ENCODE measurements at places on chromosomes 7 and 10. TPM values are rescaled to one million over a fixed set of nuclear protein-coding genes. Genes with fewer than 3 reads are reported as not detected.
A peak's percentile ranks its signal among the peaks of the same experiment; 100 is the strongest.

- no peaks in the 10 kb centered on the region for H3K27me3 ChIP-seq
- H3K36me3 ChIP-seq: no peaks in the 10 kb centered on the region
- H3K27ac ChIP-seq: no peak overlapping the region
- no peaks in the 10 kb centered on the region for H3K4me1 ChIP-seq
Observed at GRCh38 chr10:99920486-99920885, 89.3 kb downstream of the DNMBP start.

The GNAI1 gene
- total RNA-seq: 3.4 TPM

- no peaks in the 10 kb centered on the region for H3K36me3 ChIP-seq
- H3K4me1 ChIP-seq: peaks cover 5% of the 10 kb centered on the region
- no peak for DNase-seq
- H3K27me3 ChIP-seq: no peaks in the 10 kb centered on the region
Observed at GRCh38 chr10:67852761-67853160, 14.8 kb upstream of the DNAJC12 start.

The METTL27 gene
- total RNA-seq: 6.7 TPM

DNA sequence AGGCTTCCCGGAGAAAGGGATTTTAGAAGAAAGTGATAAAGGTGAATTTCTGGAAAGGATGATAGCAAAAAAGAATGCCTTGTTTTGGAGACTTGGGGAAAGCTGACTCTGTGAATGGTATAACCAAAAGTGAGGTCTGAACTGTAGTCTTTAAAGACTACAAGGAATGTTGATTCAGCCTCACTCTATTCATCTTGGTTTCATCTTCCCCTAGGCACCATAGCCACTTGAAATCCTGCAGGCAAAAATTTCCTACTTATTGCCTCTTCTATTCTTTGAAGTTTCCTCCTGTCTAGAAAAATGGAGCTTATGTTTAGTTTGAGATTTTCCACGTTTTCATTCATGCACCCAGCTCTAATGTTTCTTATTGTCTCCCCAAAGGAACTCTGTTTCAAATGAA, 518.0 kb downstream of the AUTS2 start:
- no peaks in the 10 kb centered on the region for H3K27me3 ChIP-seq
- H3K4me3 ChIP-seq: no peak overlapping the region
- H3K36me3 ChIP-seq: no peaks in the 10 kb centered on the region

DNA sequence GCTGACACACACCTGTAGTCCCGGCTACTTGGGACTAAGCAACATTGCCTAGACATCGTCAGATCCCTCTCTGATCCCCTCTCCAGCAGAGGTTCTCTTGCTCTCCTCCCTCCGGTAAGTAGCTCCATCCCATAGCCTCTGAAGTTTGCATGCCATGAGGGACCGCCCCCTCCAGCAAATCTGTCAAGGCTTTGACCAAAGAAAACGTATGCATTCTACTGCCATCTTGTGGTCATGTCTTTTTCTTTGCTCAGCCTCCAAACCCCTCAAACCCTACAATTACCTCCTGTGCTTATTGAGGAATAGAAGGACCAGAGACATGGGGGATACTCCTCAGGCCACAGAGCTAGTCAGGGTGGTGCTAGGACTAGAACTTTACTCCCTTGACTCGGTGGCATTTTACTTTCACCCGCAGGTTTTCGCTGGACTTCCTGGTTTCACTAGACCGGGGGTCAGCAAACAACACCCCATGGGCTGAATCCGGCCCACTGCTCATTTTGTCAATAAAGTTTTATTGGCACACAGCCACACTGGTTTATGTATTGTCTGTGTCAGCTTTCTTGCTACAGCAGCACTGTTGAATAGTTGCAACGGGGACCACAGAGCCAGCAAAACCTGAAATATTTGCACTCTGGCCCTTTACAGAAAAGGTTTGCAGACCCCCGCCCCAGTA, 202.6 kb upstream of the FOXK1 start:
- no peak overlapping the region for H3K27ac ChIP-seq
- H3K36me3 ChIP-seq: no peaks in the 10 kb centered on the region
- no peaks in the 10 kb centered on the region for H3K27me3 ChIP-seq

DNA sequence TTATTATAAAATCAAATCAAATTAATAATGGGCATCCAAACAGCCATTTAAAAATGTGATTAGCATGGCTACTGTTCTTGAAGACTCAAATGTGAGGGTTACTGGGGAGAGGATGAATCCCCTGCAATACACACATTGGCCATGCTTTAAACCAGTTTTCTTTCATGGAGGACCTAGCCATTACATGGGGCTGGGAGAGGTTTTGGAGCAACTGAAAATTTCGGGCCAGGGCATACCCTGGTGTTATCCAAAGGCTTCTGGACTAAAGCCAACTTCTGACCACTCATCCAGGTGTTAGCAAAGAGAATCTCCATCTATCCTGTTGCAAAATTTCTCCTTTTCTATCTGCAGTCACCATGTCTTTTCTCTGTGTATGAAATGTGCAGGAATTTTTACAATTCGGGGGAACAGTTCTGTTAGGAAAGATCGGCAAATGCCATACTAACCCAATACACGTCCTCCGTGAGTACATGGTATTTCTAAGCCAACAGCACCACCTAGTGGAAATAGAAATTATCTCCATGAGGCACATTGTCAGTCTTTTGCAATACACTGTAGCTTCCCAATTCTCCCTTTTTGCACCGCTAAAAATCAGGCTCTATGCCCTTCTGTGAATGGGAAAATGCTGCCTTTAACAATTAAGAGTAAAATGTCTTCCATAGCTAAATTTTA, 47.0 kb upstream of the ZNF107 start:
- DNase-seq: peak; percentile 40
- no peak overlapping the region for H3K4me3 ChIP-seq
- no peaks in the 10 kb centered on the region for H3K4me1 ChIP-seq
- H3K36me3 ChIP-seq: no peaks in the 10 kb centered on the region

DNA sequence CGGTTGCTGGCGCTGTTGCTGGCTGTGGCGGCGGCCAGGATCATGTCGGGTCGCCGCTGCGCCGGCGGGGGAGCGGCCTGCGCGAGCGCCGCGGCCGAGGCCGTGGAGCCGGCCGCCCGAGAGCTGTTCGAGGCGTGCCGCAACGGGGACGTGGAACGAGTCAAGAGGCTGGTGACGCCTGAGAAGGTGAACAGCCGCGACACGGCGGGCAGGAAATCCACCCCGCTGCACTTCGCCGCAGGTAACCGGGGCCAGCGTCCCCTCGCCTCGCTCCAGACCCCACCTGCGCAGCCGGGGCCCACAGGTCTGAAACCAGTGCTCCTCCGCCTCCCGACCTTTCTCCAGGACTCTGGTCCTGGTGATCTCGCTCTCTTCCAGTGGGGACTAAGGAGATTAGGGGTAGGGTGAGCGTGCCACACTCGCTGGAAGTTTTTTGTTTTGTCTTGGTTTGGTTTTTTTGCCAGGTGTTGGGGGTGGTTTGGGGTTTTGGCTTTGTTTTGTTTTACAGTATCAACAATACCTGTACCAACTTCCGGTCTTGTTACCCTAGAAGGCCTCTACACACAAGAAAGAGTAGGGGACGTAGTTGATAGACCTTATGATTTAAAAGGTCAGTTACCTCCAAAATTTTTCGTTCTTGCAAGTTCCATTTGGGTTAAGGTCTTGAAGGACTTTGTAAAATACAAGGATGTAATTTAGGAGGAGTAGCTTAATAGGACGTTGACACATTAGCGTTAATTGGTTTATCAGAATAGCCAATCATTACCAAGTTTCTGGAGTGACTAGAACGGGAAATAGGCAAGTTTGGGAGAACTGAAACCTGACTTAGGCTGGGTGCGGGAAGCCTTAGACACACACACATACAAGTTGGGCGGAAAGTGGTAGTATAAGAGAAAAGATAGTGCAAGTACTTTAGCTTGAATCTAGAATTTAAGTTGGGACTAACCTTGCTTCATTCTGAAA, 704 bp downstream of the TNKS2 start:
- peak overlapping the region; percentile 92 for H3K27ac ChIP-seq
- peaks cover 31% of the 10 kb centered on the region for H3K4me1 ChIP-seq
- H3K36me3 ChIP-seq: no peaks in the 10 kb centered on the region
- peak overlapping the region; percentile 87 for H3K4me3 ChIP-seq
- DNase-seq: no peak
- H3K27me3 ChIP-seq: no peaks in the 10 kb centered on the region

GRCh38 chr7:22660732-22661131, 66.3 kb upstream of the IL6 start:
- no peak overlapping the region for H3K27ac ChIP-seq

DNA sequence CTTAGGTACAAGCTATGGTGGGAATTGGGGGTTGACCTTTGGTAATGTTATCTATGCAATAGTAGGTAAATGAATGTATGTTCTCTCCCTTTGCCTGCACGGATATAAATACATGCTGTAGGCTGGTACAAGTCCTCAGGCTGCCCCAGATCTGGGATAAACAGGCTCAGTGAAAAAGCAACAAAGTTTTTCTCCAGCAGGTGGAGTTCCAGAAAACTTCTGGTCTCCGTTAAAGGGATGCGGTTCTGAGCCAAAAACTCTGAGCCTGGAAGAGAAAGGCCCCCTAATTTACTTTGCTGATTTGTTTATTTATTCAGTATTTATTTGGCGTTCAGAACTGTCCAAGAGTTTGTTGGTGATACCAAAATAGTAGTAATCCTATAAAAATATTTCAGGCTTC, 204.7 kb downstream of the ADRA2A start:
- no peaks in the 10 kb centered on the region for H3K27me3 ChIP-seq
- H3K27ac ChIP-seq: no peak overlapping the region
- DNase-seq: no peak
- no peaks in the 10 kb centered on the region for H3K4me1 ChIP-seq
- no peak overlapping the region for H3K4me3 ChIP-seq

- H3K4me1 ChIP-seq: no peaks in the 10 kb centered on the region
- no peaks in the 10 kb centered on the region for H3K27me3 ChIP-seq
- no peak for DNase-seq
Observed at GRCh38 chr10:28951484-28951883, 274.2 kb downstream of the BAMBI start.

GRCh38 chr7:18624459-18624858, 128.9 kb downstream of the HDAC9 start:
- no peak overlapping the region for H3K27ac ChIP-seq
- H3K36me3 ChIP-seq: no peaks in the 10 kb centered on the region
- no peak for DNase-seq
- no peaks in the 10 kb centered on the region for H3K27me3 ChIP-seq
- H3K4me3 ChIP-seq: no peak overlapping the region

DNA sequence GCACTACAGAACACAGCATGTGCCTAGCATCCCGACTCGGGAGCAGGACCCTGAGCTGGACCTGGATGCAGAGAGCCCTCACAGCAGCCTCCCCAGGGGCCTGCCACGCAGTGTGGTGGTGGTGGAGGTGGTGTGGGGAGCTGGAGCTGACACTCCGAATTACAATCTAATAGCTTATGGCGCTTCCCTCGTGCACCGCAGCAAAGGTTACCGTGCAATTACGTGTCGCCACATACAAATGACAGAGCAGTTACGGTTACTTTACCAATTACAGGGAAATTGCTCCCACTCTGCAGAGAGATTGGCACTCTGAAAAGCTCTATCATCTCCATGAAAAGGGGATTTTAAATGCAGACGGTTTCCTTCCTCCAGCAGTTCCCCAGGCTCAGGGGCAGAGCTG, 81.8 kb downstream of the PLXNA4 start:
- no peaks in the 10 kb centered on the region for H3K27me3 ChIP-seq
- no peak overlapping the region for H3K27ac ChIP-seq
- H3K4me1 ChIP-seq: no peaks in the 10 kb centered on the region
- H3K4me3 ChIP-seq: no peak overlapping the region
- H3K36me3 ChIP-seq: no peaks in the 10 kb centered on the region

The GALNT17 gene
- not detected for total RNA-seq

DNA sequence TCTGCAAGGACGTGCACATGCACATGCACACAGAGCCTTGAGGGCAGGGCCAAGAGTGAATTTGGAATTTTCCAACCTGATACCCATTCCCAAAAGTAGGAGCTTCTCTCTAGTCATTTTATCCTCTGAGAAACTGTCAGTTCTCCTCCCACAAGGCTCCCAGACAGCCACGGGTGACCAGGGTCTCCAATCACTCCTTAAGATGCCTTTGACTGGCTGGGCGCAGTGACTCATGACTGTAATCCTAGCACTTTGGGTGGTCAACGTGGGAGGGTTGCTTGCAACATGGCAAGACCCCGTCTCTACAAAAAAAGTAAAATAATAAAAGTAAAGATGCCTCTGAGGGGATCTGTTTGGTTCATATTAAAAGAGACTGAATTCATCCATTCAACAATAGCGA, 13.2 kb downstream of the SCD start:
- no peak overlapping the region for H3K4me3 ChIP-seq
- H3K4me1 ChIP-seq: peaks cover 6% of the 10 kb centered on the region
- H3K27ac ChIP-seq: no peak overlapping the region
- no peaks in the 10 kb centered on the region for H3K27me3 ChIP-seq

The CALU gene
- total RNA-seq: 23.1 TPM

The WEE2 gene
- 0.11 TPM for total RNA-seq

- no peak overlapping the region for H3K27ac ChIP-seq
- no peak for DNase-seq
- no peaks in the 10 kb centered on the region for H3K4me1 ChIP-seq
- no peaks in the 10 kb centered on the region for H3K27me3 ChIP-seq
- no peak overlapping the region for H3K4me3 ChIP-seq
Observed at GRCh38 chr7:73638911-73639310, 14.6 kb upstream of the MLXIPL start.

The SMARCD3 gene
- 19.0 TPM for total RNA-seq

GRCh38 chr10:31669357-31669756, 259.3 kb downstream of the ARHGAP12 start:
- no peaks in the 10 kb centered on the region for H3K36me3 ChIP-seq
- no peak overlapping the region for H3K4me3 ChIP-seq
- no peaks in the 10 kb centered on the region for H3K4me1 ChIP-seq
- no peak for DNase-seq
- H3K27me3 ChIP-seq: no peaks in the 10 kb centered on the region

The TMEM236 gene
- total RNA-seq: 0.05 TPM

- H3K4me1 ChIP-seq: no peaks in the 10 kb centered on the region
- H3K27ac ChIP-seq: no peak overlapping the region
- DNase-seq: no peak
- H3K4me3 ChIP-seq: no peak overlapping the region
- H3K27me3 ChIP-seq: no peaks in the 10 kb centered on the region
- peaks cover 98% of the 10 kb centered on the region for H3K36me3 ChIP-seq
Observed at GRCh38 chr7:143394777-143395176, 13.6 kb downstream of the ZYX start.

GRCh38 chr7:128275681-128276080, 34.6 kb downstream of the LEP start:
- H3K27ac ChIP-seq: no peak overlapping the region
- H3K4me3 ChIP-seq: no peak overlapping the region
- no peak for DNase-seq
- H3K36me3 ChIP-seq: no peaks in the 10 kb centered on the region
- H3K4me1 ChIP-seq: no peaks in the 10 kb centered on the region

The IFIT1B gene
- total RNA-seq: not detected

DNA sequence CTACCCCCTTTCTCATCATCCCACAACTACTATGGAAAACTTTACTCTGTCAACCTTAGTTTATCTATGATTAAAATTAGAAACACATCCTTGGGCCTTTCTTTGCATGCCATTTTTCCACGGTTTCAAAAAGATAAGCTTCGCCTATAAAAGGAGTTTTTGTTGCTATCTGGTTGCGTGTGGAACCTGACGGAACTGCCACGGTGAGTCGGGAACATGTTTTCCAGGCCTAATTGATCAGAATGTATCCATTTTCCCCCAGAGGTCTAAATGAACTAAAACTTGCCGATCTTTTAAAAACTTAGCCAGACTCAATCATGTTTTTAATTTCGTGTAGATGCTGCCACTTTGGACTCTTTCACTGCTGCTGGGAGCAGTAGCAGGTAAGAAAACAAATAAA, at the start of gene PNLIP:
PNLIP (plus strand) TSS at position 176 of the 400 bp plus-strand sequence; CDS start at position 338, 162 bp downstream.
- no peaks in the 10 kb centered on the region for H3K4me1 ChIP-seq
- H3K36me3 ChIP-seq: no peaks in the 10 kb centered on the region
- H3K27me3 ChIP-seq: no peaks in the 10 kb centered on the region
- H3K4me3 ChIP-seq: no peak within 1 kb of the TSS
- no peak within 1 kb of the TSS for H3K27ac ChIP-seq
- DNase-seq: no peak
